ENCODE measurements at places on chromosomes 13 and 19.

DNA sequence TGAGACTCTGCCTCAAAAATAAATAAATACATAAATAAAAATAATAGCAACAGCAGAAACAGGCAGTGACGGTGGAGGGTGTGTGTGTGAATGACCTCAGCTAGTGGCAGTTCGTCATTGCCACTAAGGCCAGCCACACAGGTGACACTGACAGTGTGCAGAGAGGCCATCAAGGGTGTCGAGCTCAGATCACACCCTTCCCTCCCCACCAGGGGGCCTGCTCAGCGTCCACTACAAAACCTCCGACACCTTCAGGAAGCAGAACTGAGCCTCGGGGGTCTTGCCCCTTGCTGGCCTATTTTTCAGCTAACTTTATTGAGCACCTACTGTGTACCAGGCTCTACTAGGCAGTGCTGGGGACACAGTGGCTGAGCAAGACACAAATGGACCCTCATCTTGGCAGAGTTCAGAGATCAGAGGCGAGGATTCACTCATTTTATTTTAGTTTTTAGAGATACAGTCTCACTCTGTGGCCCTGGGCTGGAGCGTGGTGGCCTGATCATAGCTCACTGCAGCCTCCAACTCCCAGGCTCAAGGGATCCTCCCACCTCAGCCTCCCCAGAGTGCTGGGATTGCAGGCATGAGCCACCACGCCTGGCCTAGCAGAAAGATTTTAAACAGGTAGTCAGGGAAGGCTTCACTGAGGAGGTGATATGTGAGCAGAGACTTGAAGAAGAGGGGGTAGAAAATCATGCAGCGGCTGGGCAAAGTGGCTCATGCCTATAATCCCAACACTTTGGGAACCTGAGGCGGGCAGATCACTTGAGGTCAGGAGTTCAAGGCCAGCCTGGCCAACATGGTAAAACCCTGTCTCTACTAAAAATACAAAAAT, 30.3 kb upstream of the SEMA6B start:
- peak; percentile 22 for DNase-seq

DNA sequence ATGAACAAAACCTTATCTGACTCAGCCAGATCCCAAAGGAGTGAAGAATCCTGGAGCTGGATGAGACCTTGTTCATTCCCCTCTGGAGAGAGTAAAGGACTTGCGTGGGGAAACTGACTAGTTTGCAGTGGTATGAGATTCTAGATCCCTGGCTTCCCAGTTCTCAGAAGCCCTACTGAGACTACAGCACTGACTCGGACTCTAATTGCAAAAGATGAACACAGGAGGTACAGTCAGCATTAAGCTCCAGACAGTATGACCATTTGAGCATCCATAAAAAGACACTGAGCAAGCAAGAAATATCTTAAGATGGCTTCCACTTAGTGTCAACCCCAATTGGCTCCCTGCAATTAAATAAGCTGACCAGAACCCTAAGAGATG, 6.8 kb downstream of the ZC3H4 start:
- DNase-seq = no peak

DNA sequence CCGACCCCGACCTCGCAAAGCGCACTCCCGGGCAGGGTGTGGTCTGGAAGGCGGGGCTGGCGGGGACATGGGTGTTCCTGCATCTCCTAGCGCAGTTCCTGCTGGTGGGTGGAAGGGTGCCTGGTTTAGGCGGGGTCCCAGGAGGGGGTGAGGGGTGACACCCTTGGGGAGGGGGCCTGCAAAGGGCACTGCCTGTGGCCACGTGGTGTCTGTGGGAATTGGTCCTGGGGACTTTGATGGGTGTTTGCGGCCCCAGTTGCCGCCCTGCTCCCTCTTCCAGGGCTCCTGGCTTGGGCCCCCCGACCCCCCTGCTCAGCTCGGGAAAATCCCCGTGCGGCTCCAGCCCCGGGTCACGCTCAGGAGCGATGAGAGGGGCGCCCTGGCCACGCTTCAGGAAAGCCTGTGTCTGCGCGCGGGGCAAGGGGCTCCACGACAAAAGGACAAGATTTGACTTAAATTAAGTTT, 19.1 kb downstream of the WTIP start:
- DNase-seq = no peak

DNA sequence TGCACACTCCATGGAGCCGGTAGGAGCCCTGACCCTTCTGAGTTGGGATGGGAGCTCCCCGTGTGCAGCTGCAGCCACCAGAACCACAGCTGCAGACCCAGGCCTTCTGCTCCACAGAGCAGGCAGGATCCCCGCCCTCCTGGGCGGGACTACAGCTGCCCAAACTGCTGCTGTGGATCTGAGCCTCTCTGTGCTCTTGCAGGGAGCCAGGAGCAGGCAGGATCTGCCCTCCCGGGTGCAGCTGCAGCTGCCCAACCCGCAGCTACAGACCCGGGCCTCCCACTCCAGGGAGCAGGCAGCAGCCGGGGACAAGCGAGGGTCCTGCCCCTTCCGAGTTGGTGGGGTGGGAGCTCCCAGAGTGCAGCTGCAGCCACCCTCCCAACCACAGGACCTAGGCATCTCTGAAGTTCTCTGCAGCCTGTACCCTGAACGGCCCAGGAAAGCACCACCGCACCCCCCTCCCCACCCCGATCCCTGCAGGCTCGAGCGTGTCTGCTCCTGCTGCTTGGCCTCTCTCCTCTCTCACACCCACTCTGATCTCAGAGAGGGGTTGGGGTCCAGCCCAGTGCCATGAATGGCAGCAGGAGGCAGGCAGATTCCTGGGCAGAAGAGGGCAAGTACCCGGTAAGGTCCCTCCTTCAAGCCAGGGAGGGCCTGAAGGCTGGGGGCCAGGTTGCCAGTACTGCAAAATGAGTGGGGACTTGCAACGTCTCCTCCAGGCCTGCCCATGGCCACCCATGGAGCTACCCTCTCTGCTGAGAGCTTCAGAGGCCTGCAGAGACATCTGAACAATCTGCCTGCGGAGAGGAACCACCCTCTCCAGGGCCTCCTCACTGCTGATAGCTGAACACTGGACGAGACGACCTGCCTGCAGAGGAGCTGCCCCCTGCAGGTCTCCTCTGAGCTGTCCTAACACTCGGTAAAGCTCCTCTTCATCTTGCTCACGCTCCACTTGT, 16.4 kb upstream of the EMP3 start:
- no peak for DNase-seq

DNA sequence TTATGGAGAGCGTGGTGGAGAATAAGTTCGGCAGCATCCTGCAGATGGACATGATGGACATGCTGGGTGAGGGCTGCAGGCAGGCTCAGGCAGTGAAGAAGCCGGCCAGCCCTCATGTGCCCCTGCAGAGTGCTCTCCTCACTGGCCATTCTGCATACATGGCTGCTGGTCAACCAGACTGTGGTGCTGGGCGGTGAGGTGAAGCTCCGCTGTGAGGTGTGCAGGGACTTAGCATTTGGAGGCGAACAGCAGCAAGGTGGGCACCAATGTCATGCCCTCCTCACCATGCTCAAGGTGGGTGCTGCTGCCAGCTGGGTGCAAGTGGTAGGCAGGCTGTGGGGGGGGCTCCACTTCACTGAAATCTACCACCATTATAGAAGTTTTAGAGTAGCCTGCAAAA, 5.7 kb upstream of the ZNF492 start:
- DNase-seq = no peak

GRCh38 chr13:44812818-44813217, 176.5 kb downstream of the NUFIP1 start:
- no peak for DNase-seq

GRCh38 chr19:3507371-3508120, 1.4 kb downstream of the FZR1 start:
- DNase-seq = no peak

DNA sequence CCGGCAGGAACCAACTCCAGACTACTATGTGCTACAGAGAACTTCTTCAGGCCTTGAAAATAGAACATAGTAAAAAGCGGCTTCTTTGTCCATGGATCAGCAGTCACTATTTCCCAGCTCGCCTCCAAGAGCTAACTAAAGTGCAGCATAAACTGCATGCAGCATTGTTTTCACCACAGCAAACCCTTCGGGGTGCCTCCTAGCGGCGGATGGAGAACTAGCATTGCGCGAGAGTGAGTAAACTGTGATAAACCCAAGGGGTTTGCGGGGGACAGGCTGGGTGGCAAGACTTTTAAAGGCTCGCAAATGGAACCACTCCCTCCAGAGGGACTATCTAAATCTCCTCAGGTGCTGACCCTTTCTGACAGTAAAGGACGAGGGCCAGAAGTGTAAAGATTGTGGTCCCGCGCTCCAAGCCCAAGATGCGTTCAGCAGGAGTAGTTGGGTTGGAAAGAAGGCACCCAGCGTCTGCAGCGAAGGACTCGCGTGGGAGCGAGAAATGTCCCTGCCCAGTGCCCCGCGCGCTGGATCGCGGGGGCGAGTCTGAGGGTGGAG, 21.5 kb upstream of the SGCG start:
- no peak for DNase-seq

DNA sequence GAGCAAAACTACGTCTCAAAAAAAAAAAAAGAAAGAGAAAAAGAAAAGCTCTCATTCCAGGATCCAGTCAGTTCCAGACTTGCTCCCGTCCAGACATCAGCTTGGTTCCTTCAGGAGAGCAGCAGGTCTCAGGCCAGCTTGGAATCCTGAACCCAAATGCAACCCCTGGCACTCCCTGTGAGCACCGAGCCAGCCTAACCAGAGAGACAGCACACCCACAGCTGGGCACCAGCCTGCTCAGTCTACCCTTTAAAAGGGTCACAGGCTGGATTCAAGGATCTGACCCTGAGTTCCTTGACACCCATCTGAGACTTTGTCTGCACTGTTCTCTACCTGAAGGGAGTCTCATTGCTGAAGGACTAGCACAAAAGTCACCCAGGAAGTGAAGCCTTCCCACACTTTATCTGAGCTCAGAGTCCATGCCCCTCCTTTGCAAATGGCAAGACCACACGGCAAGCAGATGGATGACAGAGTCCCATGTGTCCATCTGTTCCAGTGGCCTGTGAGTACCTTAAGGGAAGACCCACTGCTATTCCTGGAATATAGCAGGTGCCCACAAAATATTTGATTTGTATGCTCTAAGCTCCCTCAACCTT, 1.4 kb downstream of the PEPD start:
- DNase-seq = no peak

DNA sequence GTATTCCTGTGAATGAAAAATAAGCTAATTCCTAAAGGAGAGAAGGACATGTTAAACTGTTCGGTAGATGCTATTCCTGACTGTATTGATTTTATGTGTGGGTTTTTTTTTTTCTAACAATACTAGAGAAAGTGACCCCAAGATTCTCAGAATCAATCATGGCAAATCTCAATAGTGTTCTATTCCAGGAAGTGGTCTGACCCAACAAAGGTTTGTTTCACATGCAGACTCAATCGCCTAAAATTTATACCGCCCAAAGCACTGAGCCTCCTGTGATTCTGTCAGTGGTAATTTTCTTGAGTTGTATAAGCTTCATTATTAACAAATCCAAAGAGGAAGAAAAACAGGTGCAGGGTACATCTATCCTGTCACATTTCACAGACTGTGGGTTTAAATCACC, 293.7 kb downstream of the SUCLA2 start:
- no peak for DNase-seq

DNA sequence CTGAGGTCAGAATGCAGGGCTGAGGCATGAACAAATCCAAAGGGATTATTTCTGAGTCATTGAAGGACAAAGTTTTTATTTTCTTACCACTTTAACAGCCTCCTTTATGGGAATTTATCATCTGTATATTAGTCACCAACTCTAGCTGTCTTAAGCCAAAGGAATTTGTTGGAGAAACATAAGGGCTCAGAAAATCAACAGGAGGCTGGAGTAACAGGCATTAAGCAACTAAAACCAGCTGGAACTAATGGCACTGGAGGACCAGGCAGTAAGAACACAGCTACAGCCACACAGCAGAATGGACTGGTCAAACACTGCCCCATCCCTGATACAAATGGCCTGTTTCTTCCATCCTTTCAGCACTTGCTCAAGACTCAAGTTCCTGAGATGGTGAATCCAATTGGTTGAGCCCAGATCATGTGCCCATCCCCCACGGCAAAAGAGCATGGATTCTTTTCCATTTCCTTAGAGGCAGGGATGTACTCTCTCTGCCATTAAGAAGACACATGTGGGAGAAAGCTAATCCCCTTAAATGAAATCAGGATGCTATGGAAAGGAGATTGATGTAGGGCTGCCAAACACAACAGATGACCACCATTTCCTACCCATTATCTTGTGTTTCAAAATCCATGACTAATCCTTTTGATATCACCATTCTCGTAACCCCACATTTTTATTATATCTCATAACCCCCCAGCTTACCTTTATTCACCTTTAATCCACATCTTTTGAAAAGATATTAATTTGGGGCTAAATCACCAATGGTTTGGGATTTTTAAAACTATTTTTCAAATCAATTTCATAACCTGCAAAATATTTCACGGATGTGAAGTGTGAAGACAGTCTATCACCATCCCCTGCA, 157.0 kb upstream of the FNDC3A start:
- DNase-seq = no peak

- peak; percentile 62 for DNase-seq
Measured at GRCh38 chr13:25292301-25292700, 5.0 kb upstream of the MTMR6 start.

DNA sequence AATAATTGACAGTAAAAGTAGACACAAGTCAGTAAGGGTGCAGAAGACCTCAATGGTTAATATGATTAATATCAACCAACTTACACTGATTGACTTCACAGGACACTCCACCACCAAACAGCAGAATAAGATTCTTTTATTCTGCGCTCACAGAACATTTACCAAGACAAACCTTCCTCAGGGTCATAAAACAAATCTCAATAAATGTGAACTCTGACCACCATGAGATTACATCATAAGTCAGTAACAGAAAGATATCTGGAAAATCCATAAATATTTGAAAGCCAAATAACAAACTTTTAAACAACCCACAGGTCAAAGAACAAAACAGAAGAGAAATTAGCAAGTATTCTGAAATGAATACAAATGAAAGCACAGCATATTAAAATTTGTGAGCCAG, 99.7 kb downstream of the SPACA7 start:
- DNase-seq = no peak

DNA sequence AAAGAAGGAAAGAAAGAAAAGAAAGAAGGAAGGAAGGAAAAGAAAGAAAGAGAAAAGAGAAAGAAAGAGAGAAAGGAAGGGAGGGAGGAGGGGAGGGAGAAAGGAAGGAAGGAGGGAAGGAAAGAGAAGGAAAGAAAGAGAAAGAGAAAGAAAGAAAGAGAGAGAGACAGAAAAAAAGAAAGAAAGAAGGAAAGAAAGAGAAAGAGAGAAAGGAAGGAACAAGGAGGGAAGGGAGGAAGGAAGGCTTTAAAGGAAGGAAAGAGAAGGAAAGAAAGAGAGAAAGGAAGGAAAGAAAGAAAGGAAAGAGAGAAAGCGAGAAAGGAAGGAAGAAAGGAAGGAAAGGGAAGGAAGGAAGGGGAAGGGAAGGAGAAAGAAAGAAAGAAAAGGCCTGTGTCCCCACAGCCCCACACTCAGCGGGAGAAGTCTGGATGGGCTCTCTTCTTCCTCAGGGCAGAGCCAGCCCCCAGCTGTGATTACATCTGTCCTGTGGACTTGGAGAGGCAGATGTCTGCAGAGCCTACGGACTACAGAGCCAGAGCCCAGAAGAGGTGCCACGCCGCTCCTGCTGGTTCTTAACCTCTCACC, 9.6 kb downstream of the PTPRH start:
- DNase-seq = no peak

GRCh38 chr13:35785576-35786303, 309.3 kb upstream of the MAB21L1 start:
- DNase-seq = no peak

GRCh38 chr19:13859361-13859880, 17.5 kb upstream of the NANOS3 start:
- DNase-seq = peak; percentile 25

- DNase-seq = peak; percentile 74
Measured at GRCh38 chr19:34475026-34475974, 6.3 kb upstream of the WTIP start.

GRCh38 chr13:40477623-40478608, 188.5 kb downstream of the FOXO1 start:
- no peak for DNase-seq

Data from AML-193 (cell line).